ENCODE measurements at places on chromosomes 4 and X. TPM values are rescaled to one million over a fixed set of nuclear protein-coding genes. Genes with fewer than 3 reads are reported as not detected.

Gene HNRNPD
- total RNA-seq = 225 TPM

Gene SMS
- 277 TPM for total RNA-seq

Gene MSX1
- 7.4 TPM for total RNA-seq

Gene TMEM144
- total RNA-seq = 12.8 TPM

DNA sequence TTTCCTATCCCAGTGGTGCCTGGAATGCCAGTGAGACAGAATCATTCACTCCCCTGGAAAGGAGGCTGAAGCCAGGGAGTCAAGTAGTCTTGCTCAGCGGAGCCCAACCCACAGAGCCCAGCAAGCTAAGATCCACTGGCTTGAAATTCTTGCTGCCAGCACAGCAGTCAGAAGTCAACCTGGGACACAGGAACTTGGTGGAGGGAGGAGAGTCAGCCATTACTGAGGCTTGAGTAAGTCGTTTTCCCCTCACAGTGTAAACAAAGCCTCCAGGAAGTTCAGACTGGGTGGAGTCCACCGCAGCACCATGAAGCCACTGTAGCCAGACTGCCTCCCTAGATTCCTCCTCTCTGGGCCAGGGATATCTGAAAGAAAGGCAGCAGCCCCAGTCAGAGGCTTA, 283.2 kb upstream of the CPEB2 start:
- H3K27me3 ChIP-seq = no peaks in the 10 kb centered on the region
- H3K4me3 ChIP-seq = no peak overlapping the region
- no peak overlapping the region for H3K27ac ChIP-seq
- no peaks in the 10 kb centered on the region for H3K4me1 ChIP-seq
- no peak for DNase-seq

DNA sequence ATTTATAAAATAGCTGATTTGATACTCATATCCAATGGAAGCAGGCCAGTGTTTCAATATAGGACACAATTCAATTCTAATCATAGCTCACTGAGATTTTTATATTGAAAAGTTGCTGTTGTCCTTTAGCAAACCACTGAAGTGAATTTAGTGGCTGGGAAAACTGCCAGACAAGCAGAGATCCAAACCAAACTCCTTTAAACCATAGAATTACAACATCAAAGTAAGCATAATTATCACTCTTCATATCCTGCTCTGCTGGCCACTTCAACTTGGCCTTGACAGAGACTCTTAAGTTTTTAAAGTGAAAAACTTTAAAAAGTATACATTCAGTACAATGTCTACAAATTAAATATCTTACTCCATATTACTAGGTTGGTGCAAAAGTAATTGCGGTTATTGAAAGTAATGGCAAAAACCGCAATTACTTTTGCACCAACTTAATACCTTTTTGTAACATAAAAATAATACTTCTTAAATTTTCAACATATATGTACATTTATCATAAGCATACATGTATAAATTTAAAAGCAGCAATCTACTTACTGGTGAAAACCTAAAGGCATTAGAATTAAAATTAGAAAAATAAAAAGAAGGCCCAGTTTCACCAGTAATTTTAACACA, 433.0 kb downstream of the PCDH10 start:
- no peaks in the 10 kb centered on the region for H3K36me3 ChIP-seq
- no peak for DNase-seq
- no peak overlapping the region for H3K4me3 ChIP-seq
